Lower lobe of right lung (tissue), 2 donors: ENCODE measurements at places on chromosomes 7 and 10. TPM values are rescaled to one million over a fixed set of nuclear protein-coding genes. Genes with fewer than 3 reads are reported as not detected.

The PTPRN2 gene
- total RNA-seq = 6.8 TPM

The GNG11 gene
- 23.2 TPM for total RNA-seq

The PRSS37 gene
- total RNA-seq = not detected

The SBDS gene
- total RNA-seq = 98.9 TPM

The AGMO gene
- total RNA-seq = not detected

The WEE2 gene
- total RNA-seq = not detected

The PPRC1 gene
- 32.7 TPM for total RNA-seq

The TMEM130 gene
- total RNA-seq = 2.9 TPM

The PNLIPRP2 gene
- not detected for total RNA-seq

The MMD2 gene
- total RNA-seq = not detected

The TPST1 gene
- total RNA-seq = 16.7 TPM

The SLC26A5 gene
- 1.8 TPM for total RNA-seq

The TYW1B gene
- total RNA-seq = 6.8 TPM

The FEZF1 gene
- not detected for total RNA-seq

The CUX1 gene
- 118 TPM for total RNA-seq

The PCDH15 gene
- total RNA-seq = 2.1 TPM

The OR13A1 gene
- not detected for total RNA-seq

The TTYH3 gene
- total RNA-seq = 51.7 TPM

The AVPI1 gene
- total RNA-seq = 22.6 TPM

The SFXN2 gene
- 10.0 TPM for total RNA-seq

The IFIT2 gene
- 64.8 TPM for total RNA-seq

The FAM241B gene
- total RNA-seq = 5.0 TPM

The GPAM gene
- total RNA-seq = 27.2 TPM

The CTAGE6 gene
- total RNA-seq = 0.44 TPM

The KCNIP2 gene
- total RNA-seq = 3.7 TPM

The STEAP2 gene
- total RNA-seq = 13.4 TPM

The FKBP9 gene
- total RNA-seq = 104 TPM

The CLCN1 gene
- not detected for total RNA-seq

The UCN3 gene
- total RNA-seq = 0.53 TPM
